LoVo (cell line): ENCODE measurements at places on chromosomes 3 and 15.

GRCh38 chr3:151743855-151744254, 10.1 kb downstream of the AADACL2 start:
- no peak for DNase-seq

GRCh38 chr3:69445024-69445423, 59.1 kb upstream of the FRMD4B start:
- DNase-seq, result no peak

DNA sequence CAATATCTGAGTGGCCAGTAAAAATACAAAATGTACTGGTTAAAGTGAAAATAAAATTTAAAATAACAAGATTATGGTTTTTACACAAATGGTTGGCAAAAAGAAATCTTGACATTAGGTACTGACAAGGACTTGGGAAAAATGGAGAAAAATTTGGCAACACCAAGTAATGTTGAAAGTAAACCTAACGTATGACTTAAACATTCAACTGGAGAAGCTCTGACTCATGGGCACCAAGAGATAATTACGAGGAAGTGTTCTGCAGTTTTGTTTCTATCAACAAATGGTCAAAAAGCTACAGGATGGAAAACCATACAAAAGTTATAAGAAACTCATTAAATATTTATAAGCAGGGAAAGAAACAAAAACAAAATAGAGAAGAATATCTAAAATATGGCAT, 177.7 kb downstream of the ZNF385D start:
- no peak for DNase-seq

DNA sequence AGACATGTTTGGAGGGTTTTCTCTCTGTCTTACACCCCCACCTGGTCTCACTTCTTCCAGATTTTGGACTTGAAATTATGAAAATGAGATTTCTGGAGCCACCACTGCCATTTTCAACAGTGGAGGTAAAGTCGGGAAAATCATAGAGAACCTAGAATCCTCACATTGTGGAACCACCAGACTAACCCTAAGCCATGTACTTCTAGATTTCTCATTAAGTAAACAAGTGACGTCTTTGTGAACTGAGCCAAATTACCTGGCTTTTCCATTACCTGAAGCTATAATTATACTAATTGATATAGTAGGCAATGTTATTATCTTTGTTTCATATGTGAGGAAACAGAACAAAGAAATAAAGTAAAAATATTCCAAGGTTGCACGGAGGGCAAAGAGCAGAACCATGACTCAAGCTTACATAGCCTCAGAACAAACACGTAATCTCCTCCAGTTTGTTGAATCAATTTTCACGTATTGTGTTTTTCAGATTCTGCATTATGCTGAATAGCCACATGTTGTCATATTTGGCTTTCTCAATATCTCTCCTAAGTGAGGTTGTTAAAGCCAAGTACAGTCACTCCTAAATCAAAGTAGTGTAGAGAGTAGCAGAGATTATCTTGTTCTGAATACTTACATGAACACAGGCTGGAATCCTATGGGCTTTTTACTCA, 101.3 kb upstream of the CMC1 start:
- DNase-seq, result peak; percentile 38

DNA sequence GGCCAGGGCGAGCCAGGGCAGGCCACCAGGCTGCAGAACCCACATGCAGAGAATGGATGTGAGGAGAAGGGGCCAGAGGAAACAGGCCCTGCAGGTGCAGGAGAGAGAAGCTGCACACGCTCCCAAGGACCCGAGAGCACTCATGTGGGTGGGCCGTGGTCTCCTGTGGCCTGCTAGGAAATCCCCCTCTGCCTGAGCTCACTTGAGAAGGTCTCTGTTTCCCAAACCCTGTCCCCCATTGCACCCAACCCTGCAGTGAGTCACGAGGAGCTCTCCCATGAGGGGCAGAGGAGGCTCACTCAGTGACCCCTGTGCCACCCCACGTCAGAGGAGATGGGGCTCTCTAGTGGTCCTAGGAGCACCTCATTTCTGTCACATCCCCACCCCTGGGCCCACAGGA, 111.1 kb downstream of the KLF13 start:
- no peak for DNase-seq

GRCh38 chr3:184643442-184643841, 68.4 kb downstream of the MAGEF1 start:
- no peak for DNase-seq

GRCh38 chr3:176739159-176739558, 458.1 kb downstream of the TBL1XR1 start:
- no peak for DNase-seq

GRCh38 chr3:48702320-48702920, 14.6 kb downstream of the IP6K2 start:
- no peak for DNase-seq

- DNase-seq, result no peak
Observed at GRCh38 chr3:2554656-2555055, 456.0 kb downstream of the CNTN4 start.

DNA sequence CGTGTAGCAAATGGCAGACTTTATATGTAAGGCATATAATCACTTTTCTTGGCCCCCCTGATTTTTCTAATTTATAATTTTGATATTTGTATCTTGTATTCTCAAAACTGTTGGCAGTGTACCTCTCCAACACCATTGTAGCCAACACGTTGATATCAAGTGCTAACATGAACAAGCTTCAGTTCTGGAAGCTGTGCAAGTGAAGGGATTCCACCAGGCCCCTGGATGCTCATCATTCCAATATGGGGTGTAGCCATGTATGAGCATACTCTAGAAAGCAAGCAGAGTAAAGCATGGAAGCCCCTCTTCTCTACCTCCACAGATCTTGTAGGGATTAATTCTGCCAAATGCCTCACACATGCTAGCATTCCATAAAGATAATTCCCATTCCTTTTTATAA, 211.3 kb downstream of the MYRIP start:
- no peak for DNase-seq

DNA sequence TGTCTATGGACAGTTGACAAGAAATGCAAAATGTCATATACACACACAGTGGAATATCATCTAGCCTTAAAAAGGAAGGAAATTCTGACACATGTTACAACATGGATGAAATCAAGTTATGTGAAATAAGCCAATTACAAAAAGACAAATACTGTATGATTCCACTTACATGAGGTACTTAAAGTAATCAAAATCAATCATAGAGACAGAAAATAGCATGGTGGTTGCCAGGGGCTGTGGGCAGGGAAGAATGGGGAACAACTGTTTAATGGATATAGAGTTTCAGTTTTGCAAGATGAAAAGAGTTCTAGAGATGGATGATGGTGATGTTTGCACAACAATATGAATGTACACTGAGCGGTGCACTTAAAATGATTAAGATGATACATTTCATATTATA, 613.8 kb upstream of the ZNF385D start:
- DNase-seq, result no peak

- DNase-seq, result no peak
Observed at GRCh38 chr3:70061096-70061495, 61.6 kb downstream of the SAMMSON start.

DNA sequence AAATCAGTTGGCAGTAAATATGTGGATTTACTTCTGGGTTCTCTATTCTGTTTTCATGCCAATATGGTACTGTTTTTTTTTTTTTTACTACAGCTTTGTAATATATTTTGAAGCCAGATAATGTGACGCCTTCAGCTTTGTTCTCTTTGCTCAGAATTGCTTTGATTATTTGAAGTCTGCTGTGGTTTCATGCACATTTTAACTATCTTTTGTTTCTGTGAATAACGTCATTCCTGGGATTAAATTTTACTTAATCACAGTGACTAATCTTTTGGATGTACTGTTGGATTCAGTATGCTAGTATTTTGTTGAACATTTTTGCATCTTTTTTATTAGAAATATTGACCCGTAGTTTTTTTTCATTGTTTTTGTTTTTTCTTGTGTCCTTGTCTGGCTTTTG, 576.5 kb downstream of the ZNF385D start:
- DNase-seq, result no peak

DNA sequence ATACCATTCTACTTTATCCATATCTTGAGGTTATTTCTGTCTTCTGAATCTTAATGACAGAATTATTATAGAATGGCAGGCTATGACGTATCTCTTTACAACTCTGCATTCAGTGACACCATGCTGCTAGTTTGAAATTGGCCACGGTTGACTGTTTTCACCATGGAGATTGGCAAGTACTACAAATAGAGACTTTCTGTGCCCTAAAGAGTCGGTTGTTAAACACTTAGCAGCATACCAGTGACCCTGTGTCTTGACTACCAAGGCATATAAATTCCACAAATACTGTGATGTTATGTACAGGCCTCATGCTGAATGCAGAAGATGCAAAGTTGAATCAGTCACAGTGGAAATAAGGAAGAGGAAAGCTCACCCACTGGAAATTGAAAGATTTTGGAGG, 67.0 kb upstream of the CADPS start:
- DNase-seq, result no peak

GRCh38 chr15:44023176-44023575, 171.9 kb downstream of the FRMD5 start:
- DNase-seq, result no peak

DNA sequence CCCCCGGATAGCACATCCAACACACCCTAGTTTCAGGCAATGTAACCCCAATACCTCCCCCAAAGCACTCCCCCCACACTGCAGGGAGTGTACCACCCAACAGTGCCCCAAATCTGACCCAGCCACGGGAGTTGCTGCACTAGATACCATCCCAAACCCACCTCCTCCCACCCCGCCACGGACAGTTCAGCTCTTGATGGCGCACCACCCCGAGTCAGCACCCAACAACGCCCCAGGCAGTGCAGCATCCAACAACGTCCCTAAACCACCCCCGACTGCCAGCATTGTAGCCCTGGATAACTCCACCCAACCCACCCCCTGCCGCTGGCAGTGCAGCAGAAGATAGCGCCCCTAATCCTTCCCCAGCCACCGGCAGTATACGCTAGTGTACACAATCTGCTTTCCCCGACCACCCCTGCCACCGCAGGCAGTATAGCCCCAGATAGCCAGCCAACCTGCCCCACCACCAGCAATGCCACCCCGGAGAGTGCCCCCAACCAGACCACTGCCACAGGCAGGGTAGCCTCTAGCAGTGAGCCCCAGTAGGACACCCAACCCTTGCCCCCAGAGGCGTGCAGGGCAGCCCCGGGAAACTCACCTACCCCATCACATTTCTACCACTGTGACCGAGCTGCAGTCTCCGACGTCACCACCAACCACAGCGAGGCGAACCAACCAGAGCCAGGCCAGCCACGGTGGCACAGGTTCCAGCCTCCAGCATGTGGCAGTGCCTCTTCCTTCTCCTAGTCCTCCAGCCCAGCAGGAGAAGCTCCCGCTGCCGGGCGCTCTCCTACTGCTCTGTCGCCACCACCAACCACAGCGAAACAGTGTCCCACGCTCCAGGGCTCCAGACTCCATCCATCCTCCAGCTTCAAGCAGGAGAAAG, 178.1 kb downstream of the POTEB3 start:
- DNase-seq, result no peak

DNA sequence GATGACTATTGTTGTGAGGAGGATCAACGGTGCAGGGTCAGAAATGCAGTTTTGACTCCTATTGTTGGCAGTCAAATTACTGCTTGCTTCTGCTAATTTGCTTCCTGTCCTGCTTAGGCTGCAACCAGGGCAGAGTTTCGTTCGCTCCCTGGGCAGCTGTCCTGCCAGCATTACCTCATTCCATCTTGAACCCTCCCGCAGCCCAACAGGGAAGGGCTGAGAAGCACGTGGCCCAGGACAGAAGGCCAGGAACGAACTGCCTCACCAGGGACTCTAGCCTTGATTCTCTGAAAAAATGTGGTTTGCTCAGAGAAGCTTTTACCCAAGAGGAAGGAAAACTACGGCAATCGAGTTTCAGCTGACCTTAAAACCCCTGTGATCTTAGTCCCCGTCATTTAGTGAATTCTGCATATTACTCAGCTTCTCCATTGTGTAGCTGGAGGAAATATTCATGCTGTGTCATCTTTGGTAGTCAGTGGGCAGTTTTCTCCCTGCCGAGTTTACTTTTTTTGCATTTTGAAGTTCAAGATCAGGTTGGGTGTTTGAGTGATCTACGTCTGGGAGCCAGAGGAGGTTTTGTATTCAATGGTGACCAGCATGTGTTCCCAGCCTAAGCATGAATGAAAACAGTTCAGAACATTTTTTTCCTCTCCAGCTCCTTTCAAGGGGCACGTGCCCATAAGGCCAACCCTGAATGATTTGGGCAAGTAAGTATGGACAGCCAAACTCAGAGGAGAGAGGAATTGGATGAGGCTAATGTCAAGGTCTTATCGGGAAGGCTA, 23.0 kb downstream of the TLNRD1 start:
- DNase-seq, result no peak

DNA sequence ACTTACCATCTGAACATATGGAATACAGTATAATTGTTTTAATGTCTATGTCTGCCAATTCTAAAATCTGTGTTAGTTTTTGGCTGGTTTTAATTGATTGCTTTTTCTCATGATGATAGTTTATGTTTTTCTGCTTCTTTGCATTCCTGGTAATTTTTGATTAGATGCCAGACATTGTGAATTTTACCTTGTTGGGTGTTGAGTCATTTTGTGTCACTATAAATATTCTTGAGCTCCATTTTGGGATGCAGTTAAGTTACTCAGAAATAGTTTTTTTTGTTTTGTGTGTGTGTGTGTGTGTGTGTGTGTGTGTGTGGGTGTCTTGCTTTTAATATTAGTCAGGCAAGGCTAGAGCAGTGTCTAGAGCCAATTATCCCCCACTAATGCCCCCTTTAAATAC, 818.8 kb upstream of the NR2F2 start:
- DNase-seq, result no peak

DNA sequence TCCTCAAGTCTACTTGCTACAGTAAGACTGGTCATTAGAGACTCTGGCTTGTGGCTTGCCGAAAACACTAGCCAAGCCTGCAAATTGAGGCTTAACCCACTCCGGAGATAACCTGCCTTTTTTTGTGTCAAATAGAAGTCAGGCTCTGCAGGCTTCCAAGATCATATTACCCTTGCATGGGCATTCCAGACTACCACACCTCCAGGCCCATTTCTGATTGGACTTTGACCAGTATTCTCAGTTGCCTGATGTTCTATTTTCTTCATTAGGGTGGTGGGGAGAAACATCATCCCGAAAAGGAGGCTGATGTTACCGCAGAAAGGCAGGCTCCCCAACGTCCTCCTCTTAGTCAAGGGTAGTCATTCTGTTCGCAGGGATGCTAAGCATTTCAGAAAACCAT, 68.1 kb upstream of the FOXP1 start:
- no peak for DNase-seq

DNA sequence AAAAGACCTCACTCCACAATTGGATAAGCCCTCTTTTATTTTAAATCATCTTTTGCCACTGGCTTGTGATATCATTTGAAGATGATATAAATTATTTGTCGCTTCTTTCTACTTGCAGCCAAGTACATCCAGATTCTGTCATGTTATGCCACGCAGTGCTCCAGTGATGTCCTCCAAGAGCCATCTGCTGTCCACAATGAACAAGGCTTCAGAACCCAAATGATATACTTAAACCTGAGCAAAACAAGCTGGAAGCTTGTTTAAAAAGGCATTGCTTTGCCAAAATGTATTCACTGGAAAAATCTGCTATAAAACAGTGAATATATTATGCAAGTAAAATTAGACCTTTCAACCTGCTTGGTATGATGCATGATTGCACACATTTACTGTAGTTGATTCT, 58.8 kb upstream of the ARL6 start:
- DNase-seq, result no peak
